LHCN-M2 (cell line): ENCODE measurements at places on chromosomes 13 and 19. TPM values are rescaled to one million over a fixed set of nuclear protein-coding genes. Genes with fewer than 3 reads are reported as not detected.

DNA sequence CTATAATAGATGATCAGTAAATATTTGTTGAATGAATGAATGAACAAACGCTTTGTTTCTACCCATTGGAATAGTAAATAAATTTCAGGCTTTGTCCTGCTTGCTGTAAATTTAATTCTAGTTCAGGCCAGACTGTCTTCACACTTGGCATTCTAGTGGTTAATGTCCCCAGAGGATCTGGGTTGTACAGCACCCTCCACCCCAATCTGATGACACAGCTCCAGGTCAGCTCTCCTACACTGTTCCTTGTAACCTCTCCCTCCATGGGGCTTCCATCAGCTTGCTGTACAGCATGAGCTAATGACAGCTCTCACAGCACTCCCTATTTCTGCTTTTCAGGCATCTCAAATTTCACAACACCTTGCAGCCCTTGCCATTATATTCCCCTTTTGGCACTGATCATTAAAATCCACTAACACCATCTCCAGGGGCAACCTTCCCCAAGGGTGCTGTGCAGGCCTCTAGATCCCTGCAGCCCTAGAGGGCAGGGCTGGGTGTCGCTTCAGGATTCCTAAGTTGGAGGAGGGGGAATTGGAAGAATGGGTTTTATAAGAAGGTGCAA lies 12.7 kb upstream of the KL start:
- no peak for DNase-seq

- no peak for DNase-seq
These were observed 371.3 kb downstream of the SLC7A1 start for GRCh38 chr13:29224206-29224605.

GRCh38 chr13:84405286-84405685 lies 523.0 kb upstream of the SLITRK1 start:
- DNase-seq = peak; percentile 49

Gene FAM124A
- not detected in 2 replicates for total RNA-seq

DNA sequence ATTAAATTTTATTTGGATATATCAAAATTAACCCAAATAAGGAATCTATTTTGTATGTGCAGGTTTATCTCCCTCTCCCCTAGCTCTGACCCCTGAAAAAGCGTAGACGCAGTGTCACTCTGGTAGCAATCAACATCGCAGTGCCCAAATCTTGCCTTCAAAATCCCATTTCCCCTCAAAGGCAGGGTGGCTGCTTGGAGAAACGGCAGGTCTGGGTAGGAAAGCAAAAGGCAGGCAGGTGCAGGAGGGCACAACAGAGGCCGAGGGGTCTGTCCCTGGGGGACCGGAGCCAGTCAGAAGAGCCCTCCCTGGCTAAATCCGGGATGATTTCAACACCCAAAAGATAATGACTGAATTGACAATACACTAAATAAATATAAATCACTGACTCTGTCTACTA lies 41.9 kb downstream of the NAXD start:
- no peak for DNase-seq

GRCh38 chr13:36030670-36031331 lies 100.4 kb downstream of the DCLK1 start:
- DNase-seq = peak; percentile 28

DNA sequence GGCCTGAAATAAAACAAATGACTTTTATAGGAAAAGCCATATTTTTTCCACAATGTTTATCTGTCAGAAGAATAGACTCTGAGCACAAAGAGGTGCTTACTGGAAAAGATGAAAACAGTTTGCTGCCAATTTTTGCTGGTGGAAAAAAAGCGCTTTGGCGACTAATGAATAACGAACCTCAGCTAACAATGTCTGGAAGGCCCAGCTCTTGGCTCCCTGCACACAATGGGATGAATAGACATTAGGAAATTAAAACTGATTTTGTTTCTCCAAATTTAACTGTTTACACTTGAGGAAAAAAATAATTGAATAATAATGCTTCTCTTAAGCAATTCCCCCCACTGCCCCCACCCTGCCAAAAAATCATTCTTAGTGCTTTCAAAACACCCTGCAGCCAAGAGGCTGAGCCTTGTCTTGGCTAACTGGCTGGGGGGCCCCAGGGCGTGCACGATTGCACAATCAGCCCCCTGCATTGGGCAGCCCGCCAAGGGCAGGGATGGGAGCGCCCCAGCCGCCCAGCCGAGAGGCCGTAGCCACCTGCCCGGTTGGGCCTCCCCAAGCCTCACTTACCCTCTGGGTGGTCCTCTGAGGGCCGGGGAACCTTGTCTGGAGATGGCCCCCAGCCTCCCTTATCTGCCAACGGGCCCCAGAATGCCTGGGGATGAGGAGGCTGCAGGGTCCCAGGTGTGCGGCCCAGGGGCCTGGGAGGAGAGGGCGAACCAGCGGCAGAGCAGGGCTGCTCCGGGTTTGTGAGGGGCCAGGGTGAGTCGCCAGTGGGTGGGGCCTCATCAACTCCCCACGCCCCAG lies 16.8 kb downstream of the CEBPG start:
- no peak for DNase-seq

Gene ABHD17A
- total RNA-seq = 118 and 132 TPM in 2 replicates

DNA sequence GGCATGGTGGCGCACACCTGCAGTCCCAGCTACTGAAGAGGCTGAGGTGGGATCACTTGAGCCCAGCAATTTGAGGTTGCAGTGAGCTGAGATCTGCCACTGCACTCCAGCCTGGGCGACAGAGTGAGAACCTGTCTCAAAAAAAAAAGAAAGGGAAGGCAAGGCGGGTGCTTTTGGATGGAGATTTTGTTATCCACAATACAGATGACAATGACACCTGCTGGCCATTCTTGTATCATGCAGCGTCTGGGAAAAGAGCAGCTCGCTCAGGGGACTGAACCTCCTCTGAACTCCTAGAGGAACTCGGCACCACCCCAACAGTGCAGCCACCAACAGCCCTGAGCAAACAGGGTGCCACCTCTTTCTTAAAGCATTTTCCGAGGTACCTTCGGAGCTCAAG lies 22.8 kb downstream of the HAUS8 start:
- peak; percentile 28 for DNase-seq

DNA sequence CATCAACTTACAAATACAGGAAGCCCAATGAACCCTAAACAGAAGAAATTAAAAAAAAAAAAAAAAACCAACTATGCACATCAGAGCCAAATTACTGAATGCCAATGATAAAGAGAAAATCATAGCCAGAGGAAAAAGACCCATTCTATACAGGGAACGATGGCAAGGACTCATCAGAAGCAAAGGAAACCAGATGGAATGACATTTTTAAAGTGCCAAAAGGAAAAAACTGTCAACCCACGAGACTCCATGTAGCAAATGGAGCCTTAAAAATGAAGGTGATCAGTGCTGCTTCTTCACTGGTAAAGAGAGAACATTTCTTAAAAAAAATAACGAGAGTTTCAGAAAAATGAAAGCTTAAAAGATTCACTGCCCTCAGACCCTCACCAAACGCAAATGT lies 18.3 kb downstream of the PCID2 start:
- DNase-seq = no peak

DNA sequence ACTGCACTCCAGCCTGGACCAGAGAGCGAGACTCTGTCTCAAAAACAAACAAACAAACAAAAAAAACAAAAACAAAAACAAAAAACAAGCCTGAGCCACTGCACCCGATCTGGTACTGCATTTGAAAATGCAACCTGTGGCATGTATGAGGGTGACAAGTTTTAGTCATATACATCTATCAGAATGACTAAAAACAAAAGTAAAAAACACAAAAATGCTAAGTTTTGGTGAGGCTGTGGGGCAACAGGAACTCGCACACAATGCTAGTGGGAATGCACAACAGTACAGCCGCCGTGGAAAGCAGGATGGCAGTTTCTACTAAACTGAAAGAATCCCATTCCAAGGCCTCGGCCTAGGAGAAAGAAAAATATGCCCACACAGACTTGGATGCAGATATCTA lies 7.8 kb downstream of the EBPL start:
- DNase-seq = no peak

DNA sequence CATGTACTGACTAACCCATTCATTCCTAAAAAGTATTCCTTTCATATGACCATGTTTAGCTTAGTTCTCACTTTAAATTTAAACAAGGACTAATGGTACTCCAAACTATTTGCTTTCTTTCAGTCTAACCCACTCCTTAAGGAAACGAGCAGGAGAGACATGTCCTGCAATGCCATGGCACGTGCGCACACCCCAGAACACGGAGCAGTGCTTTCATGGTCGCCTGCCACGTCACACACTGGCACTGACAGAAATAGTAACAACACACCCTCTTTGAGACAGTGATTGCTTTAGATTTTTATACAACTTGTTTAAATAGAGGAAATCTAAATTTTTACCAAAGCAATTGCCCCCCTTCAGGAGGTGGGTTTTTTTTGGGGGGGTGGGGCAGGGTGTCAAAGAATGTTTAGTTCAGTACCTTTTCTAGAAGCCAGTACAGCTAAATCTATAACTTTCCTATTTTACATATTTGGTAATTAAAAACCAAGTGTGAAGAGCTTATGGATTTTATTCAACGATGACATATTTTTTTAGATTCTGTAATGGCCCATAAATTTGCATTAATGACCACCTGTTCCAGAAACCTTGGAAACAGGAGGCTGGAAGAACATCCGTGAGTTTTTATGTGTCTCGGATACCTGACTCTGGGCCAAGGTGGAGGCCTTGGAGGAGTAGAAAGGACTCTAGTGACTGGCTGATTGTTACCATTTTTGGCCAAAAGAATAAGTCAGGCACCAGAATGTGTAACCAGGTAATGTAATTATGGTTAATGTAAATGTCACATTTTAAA lies 247.1 kb downstream of the DCT start:
- no peak for DNase-seq

DNA sequence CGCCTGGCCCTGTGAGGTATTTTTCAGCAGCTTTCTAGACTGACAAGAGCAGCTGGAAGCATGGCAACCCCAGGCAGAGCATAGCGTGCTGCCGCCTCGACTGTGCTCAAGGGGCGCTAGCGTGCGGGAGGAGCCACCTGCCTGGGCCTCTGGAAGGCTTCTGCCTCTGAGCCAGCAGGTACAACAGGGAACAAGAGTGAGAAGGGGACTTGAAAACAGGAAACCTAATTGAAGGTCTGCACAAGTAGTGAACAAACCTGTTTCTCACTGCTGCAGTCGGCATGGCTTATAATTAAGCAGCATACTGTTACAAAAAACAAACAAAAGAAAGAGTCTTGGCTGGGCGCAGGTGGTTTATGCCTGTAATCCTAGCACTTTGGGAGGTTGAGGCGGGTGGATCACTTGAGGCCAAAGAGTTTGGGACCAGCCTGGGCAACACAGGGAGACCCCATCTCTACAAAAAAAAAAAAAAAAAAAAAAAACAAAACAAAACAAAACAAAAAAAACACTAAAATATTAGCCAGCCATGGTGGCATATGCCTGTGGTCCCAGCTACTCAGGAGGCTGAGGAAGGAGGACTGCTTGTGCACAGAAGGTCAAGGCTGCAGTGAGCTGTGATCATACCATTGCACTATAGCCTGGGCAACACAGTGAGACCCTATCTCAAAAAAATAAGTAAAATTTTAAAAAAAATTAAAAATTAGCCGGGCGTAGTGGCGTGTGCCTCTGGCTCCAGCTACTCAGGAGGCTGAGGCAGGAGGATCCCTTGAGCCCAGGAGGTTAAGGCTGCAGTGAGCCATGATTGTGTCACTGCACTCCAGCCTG lies 12.6 kb upstream of the GARRE1 start:
- DNase-seq = peak; percentile 34

DNA sequence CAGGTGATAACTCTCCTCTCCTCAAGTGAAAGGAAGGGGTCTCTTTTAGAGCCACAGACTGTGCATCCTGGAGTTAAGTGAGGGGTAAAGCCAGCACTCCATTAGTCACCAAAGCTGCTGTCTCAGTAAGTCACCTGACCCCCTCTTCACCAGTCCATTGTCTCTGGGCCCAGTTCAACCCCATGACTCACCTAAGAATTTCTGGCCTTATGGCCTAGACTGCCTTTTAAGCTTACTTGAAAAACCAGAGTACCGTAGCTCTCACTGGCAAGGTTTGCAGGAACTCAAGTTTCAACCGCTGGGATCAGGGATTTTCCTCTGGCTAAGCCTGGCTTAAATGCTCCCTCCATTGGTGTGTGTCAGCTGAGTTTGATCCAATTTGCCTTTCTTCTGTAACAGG lies 23.4 kb upstream of the EID2 start:
- DNase-seq = peak; percentile 42

GRCh38 chr13:76812206-76812897 lies 73.9 kb downstream of the KCTD12 start:
- DNase-seq = no peak

- no peak for DNase-seq
These were observed 22.9 kb downstream of the MED26 start for GRCh38 chr19:16605115-16605514.

- DNase-seq = peak; percentile 40
These were observed 14.5 kb upstream of the TNFAIP8L1 start for GRCh38 chr19:4624733-4625362.

Gene PRSS57
- total RNA-seq = not detected in 2 replicates

Gene ZNF575
- 1.5 TPM in 1 of 2 replicates, not detected in the other for total RNA-seq

Gene RFPL4AL1
- total RNA-seq = not detected in 2 replicates

DNA sequence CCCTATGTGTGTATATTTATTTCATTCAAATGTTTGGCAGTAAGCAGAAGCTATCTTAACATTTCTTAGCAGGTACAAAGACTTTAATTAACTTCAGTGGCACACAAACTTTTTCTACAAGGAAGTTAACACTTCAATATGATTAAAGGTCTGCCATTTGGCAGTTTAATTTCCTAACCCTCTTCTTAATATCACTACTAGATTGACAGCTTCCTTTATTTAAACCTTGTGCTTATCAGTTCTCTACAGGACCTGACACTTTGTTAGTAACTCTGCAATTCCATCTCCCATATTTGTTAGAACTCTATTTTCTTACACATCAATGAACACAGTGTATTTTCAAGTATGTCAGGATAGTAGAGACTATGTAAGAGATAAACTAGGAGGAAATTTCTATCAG lies 152.4 kb upstream of the ATXN8OS start:
- no peak for DNase-seq

DNA sequence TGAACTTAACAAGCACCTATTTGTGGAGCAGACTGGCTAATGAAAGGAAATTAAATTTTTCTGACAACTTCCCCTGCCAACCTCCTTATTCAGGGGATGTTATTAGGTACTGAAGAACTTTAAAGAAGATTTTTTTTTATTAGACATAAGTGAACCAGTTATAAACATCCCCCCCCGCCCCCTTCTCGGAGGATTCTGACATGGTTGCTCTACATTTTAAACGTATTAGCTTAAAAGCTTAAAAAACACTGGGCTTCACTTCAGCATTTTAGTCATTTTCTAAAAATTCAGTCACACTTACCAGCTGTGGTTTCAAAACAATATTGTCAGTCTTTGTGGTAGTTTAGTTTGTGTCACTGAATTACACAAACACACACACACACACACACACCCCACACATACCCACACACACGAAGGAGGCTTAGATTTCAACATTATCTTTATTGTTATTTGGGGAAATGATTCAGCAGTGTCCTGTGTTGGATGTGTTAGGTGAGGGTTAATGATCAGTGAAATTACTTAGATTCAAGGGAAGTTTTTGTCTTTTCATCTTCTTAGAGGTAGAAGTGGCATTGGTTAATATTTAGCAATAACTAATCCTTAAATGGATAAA lies 145.7 kb downstream of the PCCA start:
- DNase-seq = peak; percentile 60

Gene CBARP
- total RNA-seq = 4.6 and 4.7 TPM in 2 replicates

GRCh38 chr13:21243045-21243897 lies 66.8 kb downstream of the MRPL57 start:
- DNase-seq = no peak

- DNase-seq = peak; percentile 29
These were observed 13.1 kb downstream of the GRAMD1A start for GRCh38 chr19:35013041-35013819.
